ENCODE measurements at places on chromosomes 2 and 18. TPM values are rescaled to one million over a fixed set of nuclear protein-coding genes. Genes with fewer than 3 reads are reported as not detected.

Gene AQP12B
- not detected for polyA plus RNA-seq

Gene HOXD10
- polyA plus RNA-seq = not detected

Gene RUFY4
- 0.66 TPM for polyA plus RNA-seq

Gene IL36G
- polyA plus RNA-seq = 0.06 TPM

Gene CYP27A1
- 12.9 TPM for polyA plus RNA-seq

Gene SLC4A5
- 0.42 TPM for polyA plus RNA-seq

Gene ZNF804A
- polyA plus RNA-seq = 0.02 TPM

Gene DNAJC5G
- 0.83 TPM for polyA plus RNA-seq
